AG08395 (cell line): ENCODE measurements at places on chromosomes 5 and 9.
A peak's percentile ranks its signal among the peaks of the same experiment; 100 is the strongest.

GRCh38 chr9:128372784-128373183 lies 1.6 kb downstream of the URM1 start:
- no peak for DNase-seq

DNA sequence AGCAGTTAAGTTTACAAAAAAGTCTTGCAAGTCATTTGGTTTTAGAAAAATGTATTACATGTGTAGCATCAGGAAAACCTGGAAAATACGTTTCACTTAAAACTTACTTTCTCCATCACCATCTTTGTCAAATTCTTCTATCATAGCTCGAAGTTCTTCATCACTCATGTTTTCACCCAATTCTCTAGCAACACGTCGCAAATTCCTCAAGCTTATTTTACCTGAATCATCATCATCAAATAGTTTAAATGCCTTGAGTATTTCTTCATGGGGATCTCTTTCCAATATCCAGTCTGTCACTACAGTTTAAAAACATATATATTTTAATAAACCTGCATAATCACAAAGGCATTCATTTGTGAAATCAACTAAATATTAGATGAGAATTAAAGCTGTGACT lies 10.3 kb downstream of the CETN3 start:
- no peak for DNase-seq

DNA sequence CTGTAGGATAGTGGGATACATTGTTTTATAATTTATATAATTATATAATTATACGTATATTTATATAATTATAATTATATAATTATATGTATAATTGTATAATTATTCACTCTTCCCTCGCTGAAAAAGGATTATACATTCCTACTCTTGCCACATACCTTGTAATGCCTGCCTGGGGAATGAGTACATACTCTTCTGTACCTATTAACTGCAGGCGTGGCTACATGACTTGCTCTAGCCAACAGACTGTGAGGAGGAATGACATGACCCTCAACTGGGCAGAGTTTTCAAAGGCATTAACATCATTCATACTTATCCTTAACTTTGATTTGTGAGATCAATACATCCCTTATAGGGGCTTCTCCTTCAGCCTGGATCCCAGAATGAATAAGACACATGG lies 19.1 kb downstream of the ERMP1 start:
- DNase-seq: no peak

DNA sequence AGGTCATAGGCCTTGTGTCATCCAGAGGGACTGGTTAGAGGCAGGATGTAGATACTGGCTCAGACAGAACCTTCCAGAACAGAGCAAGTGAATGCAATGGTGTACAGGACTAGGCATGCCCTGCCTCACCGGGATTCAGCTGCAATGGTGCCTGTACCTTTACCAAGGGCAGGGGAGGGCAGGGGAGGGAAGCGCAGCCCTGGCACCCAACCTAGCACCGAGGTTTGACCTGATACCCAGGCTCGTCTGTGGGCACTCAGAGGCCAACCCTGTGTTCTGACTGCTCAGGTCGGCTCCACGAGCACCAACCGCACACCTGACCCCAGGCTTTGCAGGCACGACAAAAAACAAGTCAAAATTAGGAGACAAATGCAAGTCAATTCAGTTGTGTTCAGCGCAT lies 47.3 kb upstream of the GFPT2 start:
- no peak for DNase-seq

GRCh38 chr5:52947208-52947607 lies 41.9 kb upstream of the ITGA2 start:
- no peak for DNase-seq

DNA sequence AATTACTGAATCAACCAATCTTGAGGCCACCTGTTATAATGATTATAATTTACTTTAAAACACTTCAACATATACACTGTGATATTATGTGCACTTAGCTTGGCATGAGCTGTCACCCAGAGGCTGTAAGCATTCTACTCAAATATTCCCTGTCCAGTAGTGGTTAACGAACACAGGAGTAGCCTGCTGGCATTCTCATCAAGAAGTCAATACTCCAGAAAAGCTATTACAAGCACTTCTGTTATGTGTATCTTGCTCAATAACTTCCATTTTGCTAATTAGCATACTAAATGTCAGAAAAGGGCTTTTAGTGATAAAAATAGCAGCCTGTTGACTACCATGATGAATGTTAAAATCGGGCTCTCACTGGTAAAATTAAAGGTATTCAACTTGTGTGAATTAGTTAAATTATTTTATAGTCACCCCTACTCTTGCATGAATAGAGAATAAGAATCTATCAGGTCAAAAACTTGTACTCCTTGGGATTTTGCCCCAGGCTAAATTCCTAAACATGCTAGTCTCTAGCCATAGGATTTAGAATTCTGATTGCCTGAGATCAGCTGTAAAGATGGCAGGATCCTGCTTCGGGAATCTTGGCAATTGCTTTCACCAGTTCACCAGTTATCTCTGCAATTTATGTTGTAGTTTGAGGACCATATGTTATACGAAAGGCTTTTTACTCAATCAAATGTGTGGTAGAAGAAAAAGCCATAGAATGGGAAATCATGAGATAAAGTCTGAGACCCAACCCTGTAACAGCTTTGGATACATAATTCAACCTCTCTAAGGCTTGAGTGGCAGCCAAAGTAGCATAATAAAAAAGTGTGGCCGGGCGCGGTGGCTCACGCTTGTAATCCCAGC lies 43.4 kb upstream of the PAM start:
- DNase-seq: no peak

DNA sequence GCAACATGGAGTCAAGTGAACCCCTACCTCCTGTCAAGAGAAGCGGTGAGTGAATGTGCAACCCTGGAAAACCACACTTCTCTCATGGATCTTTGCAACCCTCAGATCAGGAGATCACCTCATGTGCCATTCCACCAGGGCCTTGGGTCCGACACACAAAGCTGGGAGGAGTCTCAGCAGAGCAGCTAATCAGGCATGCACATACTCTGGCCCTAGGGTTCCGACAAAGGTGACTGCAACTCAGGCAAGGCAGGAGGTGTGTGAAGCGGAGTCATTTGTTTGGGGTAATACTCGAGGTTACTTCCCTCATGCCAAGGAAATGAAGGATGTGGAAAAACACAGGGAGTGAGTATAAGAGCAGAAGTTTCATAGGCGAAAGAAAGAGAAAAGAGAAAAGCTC lies 96.1 kb downstream of the GABRG2 start:
- DNase-seq: no peak

DNA sequence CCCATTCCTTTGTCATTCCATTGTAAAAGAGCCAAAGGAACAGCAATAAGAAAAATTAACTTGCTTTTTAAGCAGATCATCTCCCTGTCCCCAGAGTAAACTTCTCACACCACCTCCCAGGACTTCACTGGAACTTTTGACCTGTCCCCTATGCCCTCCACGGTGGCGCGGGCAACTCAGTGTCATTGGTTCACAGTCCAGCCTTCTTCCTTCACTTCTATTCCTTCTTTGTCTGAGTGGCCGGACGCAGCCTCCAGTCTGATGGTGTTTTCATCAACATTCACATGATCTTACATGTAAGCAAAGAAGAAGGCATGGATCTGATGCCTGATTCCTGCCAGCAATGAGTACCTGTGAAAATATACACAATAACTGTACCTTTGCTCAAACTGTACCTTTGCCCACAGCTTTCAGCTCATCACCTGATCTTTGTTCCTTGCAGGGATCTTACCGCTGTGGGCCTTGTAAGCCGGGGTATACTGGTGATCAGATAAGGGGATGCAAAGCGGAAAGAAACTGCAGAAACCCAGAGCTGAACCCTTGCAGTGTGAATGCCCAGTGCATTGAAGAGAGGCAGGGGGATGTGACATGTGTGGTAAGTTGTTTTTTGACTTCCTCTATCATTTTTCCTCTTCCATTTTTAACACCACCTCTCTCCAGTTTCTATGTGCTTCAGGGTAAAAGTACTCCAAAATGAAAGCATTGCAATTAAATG lies 32.5 kb downstream of the THBS4 start:
- DNase-seq: no peak

GRCh38 chr9:112925058-112925641 lies 34.5 kb upstream of the SLC46A2 start:
- peak; percentile 43 for DNase-seq

GRCh38 chr5:65356274-65356673 lies 125.4 kb downstream of the ADAMTS6 start:
- DNase-seq: no peak

GRCh38 chr5:90585337-90585986 lies 26.9 kb downstream of the ADGRV1 start:
- no peak for DNase-seq

GRCh38 chr5:153823036-153823435 lies 215.7 kb downstream of the FAM114A2 start:
- no peak for DNase-seq

GRCh38 chr5:34740389-34740806 lies 84.3 kb downstream of the RAI14 start:
- DNase-seq: no peak

- DNase-seq: no peak
These were observed 50.2 kb upstream of the SEMA4D start for GRCh38 chr9:89548071-89548638.

GRCh38 chr5:170819824-170820223 lies 36.3 kb downstream of the GABRP start:
- no peak for DNase-seq

GRCh38 chr9:78189001-78189400 lies 46.9 kb upstream of the CEP78 start:
- no peak for DNase-seq

DNA sequence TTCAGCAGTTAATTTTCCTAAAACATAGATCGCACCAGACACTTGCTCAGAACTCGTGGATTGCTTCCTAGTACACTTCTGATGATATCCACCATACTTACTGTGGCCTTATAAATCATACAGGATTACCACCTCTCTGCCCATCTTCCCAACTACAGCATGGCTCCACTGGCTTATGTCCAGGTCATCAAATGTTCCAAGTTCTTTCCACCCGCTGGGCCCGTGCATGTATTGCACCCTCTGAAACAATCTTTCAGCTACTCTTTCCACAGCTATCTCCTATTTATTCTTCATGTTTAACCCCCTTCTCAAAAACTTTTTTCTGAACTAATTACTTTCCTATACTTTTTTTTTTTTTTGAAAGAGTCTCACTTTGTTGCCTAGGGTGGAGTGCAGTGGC lies 18.5 kb downstream of the FBXW2 start:
- no peak for DNase-seq

DNA sequence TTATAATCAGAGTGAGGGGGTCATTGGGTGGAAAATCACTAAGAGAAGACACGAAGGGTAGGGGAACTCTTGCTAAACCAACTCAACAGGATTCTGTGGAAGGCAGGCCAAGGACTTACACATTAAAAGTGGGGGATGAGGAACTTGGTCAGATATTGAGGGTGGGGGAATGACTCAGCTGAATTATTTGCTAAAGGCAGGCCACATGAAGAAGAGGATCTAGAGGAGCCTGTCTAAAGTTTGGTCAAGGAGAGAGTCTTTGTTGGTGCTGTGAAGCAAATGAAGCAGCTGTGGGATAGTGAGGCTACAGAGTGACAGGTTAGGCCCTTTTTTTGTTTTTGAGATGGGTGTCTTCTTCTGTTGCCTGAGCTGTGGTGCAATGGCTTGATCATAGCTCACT lies 63.9 kb upstream of the SPRY4 start:
- DNase-seq: no peak

- DNase-seq: no peak
These were observed 93.7 kb downstream of the SPOCK1 start for GRCh38 chr5:137405393-137405792.

DNA sequence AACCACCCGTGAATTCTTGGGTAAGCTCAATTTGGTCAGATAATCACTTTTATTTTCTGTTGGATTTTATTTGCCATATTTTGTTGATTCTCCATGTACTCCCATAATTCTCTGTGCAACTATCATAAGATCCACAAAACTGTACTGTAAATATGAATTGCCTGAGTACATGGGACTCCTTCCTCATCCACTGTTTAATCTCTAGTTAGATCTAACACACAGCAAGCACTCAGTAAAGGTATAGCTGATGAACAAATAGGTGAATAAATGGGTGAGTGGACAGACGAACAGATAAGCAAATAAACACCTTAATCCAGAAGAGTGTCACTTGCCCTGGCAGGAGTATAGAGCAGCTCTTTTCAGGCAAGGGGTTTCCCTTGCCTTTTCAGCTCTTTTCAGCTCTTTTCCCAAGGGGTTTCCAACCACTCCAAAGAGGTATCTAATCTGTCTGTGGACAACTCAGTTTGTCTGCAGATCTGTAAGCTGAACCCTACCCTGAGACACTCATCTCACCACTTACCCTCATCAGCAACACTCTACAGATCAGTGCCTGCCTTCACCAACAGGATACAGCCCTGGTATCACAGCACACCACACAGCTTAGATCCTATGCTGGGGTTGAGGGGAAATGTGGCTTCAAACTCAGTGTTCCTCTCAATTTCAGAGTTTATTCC lies 51.2 kb downstream of the SIL1 start:
- no peak for DNase-seq

DNA sequence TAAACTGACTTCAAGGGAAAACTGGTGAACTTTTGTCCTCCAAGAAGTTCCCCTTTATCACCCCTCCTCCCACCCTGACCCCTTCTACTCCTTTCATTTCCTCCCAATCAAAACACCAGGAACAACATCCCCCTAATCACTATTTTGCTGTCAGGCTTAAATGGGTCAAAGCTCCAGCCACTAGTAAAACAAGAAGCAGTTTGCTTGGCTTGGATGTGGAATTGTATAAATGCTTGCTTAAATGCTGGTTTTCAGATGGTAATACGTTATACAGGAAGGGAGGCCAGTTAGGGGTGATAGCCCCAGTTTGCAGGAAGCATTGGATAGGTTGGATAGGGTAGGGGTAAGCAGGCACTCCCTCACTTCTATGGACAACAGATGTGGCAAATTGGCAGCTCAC lies 473.6 kb downstream of the AGTPBP1 start:
- DNase-seq: no peak

- DNase-seq: peak; percentile 30
These were observed 174.1 kb downstream of the PRELID2 start for GRCh38 chr5:145660897-145661640.

DNA sequence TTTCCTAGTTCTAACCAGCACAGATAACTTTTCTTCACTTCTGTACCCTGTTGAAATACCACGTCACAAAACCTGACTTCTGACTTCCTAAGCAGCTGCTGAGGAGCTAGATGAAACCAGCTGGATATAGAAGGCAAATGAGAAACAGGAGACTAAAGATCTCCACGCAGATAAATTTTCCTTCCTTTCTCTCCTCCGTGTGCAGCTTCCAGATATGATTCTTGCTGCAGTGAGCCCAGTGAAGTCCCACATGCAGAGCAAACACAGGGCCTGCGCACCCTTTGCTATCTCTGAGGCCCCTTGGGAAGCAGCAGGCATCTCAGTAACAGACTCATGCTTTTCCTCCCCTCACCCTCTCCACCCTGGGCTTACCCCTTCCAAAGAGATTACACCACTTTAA lies 1638.3 kb downstream of the MAT2B start:
- no peak for DNase-seq

- peak; percentile 41 for DNase-seq
These were observed 618 bp downstream of the TNPO1 start for GRCh38 chr5:72817076-72817481.

DNA sequence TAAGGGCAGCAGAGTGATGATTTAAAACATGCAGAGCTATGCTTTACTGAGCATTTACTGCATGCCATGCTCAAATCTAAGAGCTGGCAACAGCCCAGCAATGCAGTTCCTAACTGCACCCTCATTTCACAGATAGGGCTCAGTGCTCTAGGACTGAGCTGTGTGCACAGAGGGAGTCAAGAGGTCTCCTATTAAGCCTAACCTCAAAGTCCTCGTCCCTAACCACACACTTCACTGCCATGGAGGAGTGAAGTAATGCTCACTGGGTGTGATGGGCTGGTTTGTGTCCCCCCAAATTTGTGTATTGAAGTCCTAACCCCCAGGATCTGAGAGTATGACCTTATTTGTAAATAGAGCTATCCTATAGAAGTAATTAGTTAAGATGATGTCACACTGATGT lies 25.9 kb downstream of the BARX1 start:
- no peak for DNase-seq
